ENCODE measurements at places on chromosomes 2 and 18. TPM values are rescaled to one million over a fixed set of nuclear protein-coding genes. Genes with fewer than 3 reads are reported as not detected.

DNA sequence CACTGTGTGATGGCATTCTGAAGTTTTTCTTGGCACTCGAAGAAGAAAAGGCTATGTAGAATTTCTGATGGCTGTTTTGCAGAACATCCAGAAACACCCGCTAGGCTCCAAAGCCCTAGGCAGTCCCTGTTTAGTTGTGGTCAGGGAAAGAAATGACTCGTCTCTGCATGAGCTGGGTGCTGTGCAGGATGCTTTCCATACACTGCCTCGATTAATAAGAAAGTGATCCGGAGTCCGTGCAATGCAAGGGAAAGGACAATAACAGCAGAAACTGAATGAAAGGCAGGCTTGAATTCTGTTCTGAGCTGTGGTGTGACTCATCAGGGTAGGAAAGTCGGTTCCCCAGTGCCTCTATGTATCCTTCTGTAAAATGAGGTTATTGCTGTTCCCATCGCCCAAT is 18.7 kb downstream of the MAPRE3 start:
- no peak for DNase-seq

GRCh38 chr2:159093497-159093896 is 125.1 kb downstream of the TANC1 start:
- no peak for DNase-seq

- peak; percentile 84 for DNase-seq
These were observed 60.1 kb upstream of the IL1RL1 start for GRCh38 chr2:102251042-102251848.

GRCh38 chr18:79580498-79581171 is 99.0 kb upstream of the CTDP1 start:
- no peak for DNase-seq

DNA sequence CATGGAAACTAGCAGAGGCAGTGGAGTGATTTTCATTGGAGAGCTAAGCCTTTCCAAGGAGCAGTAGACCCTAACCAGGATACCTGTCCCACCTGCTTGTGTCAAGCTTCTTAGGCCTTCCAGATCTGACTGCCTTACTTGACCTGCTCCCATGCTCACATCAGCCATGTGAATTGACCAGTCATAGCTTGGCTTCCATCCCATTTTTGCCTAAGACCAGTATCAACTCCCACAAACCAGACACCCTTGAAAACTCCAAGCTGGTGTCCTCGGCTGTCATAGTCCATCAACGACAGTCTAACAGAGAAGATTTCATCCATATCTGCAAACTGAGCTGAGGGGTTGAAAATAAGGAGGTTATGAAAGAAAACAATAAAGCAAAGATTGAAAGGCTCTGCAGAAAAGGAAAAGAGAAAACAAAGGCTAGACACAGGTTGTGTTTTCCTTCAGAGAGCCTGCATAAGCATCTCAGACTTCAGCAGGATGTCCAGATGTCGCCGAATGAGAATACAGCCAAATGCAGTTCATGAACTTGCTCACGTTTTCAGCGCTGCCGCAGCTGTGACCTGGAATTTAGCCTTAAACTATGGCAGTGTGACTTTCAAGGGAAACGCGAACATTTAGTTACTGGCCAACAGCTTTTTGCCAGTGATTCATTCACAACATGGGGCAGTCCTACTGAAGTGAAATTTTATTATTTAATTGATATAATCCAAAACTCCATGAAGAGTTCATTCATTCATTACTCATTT is 868.1 kb upstream of the ID2 start:
- DNase-seq = no peak

DNA sequence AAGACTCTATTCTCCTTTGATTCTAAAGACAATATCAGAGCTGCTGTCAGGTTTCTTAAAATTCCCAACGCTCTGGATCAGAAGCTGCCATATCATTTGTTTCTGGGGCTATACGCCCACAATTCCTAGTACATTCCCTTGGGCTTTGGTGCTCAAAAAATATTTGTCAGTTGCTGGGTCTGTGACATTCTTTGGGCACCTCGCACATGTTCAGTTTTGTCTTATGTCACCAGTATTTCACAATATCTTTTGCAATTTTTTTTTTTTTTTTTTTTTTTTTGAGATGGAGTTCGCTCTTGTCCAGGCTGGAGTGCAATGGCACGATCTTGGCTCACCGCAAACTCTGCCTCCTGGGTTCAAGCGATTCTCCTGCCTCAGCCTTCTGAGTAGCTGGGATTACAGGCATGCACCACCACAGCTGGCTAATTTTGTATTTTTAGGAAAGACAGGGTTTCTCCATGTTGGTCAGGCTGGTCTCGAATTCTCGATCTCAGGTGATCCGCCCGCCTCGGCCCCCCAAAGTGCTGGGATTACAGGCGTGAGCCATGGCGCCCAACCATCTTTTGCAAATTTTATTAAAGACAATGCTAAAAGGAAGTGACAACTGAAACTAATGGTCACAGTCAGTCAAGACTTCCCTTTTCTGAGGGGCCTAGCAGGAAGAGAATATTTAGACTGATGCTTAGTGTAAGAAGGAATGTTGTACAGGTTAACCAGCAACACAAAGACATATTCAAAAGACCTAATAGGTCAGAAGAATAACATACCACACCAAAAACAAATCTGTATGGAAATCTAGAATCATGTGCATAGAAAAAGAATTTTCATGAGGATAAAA is 6.8 kb downstream of the ZNF397 start:
- no peak for DNase-seq

GRCh38 chr18:35519148-35519899 is 21.6 kb upstream of the INO80C start:
- DNase-seq = no peak

DNA sequence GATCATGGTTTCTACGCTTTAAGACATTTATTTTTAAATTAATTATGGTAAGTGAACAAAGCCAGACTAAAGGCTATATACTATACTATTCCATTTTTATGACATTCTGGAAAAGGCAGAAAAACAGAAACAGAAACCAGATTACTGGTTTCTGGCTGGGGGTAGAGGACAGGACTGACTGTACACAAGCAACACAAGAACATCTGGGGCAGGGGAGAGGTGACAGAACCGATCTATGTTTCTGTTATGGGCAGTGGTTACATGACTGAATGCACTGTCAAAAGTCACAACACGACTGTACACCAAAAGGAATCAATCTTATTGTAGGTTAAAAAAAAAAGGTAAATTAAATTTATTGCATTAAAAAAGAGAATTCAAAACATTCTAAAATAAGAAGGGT is 64.7 kb downstream of the PTPN2 start:
- no peak for DNase-seq

- DNase-seq = no peak
These were observed 4.0 kb downstream of the NOP58 start for GRCh38 chr2:202269585-202269984.

The RBKS gene
- 3.4 TPM for polyA plus RNA-seq

The GCG gene
- polyA plus RNA-seq = not detected

Measured in right cardiac atrium (tissue), 5 donors.